ENCODE measurements at places on chromosomes 16 and 17. TPM values are rescaled to one million over a fixed set of nuclear protein-coding genes. Genes with fewer than 3 reads are reported as not detected.

DNA sequence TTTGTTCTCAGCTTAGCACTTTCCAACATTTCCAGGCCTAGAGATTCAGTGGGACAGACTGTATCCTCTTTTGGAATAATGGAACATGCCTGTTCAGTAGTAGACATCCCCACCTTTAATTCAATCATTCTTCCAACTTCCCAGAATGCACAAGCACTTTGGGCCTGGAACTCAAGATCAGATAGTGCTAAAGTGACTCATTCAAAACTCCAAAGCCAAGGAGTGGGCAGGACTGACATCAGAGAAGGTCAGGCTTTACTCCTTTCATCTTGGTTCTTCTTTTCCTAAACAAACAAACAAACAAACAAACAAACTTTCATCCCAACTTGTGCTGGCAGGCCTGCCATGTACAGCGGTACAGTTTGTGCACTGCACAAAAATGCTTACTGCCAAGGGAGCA lies 172.0 kb downstream of the AXIN2 start:
- no peak for DNase-seq

- no peak for DNase-seq
Measured at GRCh38 chr17:16974569-16975276, 2.8 kb upstream of the TNFRSF13B start.

DNA sequence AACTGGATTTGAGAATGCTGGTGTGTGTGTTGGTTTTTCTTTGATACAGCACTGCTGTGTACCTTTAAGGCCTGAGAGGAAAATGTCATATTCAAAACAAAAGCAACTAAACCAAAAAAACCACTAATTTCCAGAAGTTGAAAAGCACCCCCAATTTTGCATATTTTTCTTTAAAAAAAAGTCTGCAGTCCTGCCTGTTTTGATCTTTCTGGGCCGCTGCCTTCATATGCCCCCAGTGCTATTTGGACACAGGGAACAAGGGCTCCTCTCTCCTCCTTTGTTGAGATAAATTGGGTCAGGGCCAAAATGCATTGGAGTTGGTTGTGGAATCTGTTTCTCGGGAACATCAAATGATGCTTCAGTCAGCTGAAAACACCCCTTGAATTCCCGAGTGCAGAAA lies 26.9 kb downstream of the GPT2 start:
- DNase-seq: no peak

DNA sequence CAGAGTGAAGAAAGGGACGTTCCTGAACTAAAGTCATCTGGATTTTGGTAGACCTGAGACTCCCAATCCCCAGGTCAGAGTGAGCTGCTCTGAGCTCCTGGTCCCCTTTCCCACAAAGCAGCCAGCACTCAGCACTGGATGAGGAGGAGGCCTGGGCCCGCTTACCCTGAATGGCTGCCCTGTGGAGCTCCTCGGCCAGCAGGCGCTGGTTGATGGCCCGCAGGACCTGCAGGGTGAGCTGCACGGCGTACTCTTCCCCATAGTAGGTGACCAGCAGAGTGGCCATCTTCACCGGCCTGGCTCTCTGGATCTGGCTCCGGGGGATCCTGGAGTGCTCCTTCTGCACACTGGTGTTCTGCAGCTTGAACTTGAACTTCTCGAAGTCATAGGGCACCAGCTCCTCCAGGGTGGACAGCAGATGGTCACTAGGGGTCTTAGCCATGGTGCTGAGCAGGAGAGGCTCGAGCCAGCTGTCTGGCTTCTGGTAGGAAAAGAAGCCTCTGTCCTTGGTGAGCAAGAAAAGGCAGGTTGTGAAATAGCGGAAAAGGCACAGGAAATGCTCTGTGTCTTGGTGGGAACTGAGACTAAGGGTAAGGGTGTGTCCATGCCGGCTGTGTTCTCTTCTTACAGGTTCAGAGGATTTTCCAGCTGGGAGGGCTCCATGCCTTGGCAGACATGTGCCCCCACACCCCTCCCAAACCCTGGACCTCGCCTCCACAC lies at the start of gene MEFV:
Gene MEFV (minus strand): TSS at position 488 of the 720 bp plus-strand sequence. CDS start 46 bp downstream, at position 442.
- DNase-seq: no peak

DNA sequence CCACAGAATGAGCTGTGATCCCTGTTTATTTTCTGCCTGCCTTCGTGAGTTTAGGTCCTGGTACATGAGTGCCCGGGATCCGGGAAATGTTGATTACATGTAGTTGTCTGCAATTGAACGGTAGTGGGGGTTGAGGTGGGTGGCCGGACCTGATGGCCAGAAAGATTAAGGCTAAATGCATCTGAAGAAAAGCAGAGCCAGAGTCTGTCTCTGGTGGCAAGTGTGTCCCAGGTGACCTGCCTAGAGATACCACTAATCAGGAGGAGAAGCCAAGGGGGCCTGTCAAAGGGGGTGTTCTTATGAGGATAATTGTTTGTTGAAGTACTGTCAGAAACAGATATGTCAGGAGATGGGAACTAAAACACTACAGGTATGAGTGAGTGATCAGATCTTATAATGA lies 154.0 kb upstream of the ASIC2 start:
- no peak for DNase-seq

DNA sequence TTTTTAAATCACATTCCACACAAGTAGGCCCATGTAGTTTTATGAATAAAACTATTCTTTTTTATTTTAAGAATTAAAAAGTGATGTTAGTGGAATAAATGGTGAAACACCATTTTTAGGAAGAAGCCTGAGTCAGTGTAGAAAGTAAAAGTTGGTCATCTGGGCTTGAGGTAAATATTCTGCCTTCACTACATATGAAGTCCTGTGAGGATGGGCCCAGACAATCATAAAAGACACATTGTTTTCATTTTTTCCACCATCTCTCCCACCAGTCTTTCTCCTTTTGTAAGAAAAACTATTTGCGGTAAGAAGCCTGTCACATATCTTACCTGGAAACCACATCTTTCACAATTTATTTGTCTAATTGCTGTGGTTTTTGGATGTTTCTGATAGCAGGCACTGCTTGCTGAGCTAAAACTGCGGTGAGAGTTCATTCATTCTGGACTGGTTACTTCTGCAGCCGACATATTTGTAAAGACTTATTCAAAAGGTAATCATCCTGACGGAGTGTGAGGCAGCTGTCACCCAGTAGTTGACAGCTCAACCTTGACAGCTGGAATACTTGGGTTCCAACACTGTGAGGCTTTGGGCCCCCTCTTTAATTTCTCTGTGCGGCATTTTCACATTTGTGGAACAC lies 10.6 kb upstream of the RFFL start:
- DNase-seq: no peak

GRCh38 chr16:86768999-86769398 lies 190.7 kb downstream of the FOXL1 start:
- DNase-seq: no peak

The STH gene
- polyA plus RNA-seq: not detected

The ALOX15 gene
- polyA plus RNA-seq: 0.25 TPM

The MT1A gene
- polyA plus RNA-seq: not detected

The GPR179 gene
- polyA plus RNA-seq: 0.28 TPM

The ITGB3 gene
- polyA plus RNA-seq: 21.8 TPM

The C16orf90 gene
- not detected for polyA plus RNA-seq

The TVP23A gene
- 4.5 TPM for polyA plus RNA-seq

The ZNF747 gene
- polyA plus RNA-seq: 9.4 TPM
